ENCODE measurements at places on chromosomes 11 and 22.

GRCh38 chr11:57917632-57918031 lies 106.0 kb upstream of the OR9Q1 start:
- DNase-seq = no peak

DNA sequence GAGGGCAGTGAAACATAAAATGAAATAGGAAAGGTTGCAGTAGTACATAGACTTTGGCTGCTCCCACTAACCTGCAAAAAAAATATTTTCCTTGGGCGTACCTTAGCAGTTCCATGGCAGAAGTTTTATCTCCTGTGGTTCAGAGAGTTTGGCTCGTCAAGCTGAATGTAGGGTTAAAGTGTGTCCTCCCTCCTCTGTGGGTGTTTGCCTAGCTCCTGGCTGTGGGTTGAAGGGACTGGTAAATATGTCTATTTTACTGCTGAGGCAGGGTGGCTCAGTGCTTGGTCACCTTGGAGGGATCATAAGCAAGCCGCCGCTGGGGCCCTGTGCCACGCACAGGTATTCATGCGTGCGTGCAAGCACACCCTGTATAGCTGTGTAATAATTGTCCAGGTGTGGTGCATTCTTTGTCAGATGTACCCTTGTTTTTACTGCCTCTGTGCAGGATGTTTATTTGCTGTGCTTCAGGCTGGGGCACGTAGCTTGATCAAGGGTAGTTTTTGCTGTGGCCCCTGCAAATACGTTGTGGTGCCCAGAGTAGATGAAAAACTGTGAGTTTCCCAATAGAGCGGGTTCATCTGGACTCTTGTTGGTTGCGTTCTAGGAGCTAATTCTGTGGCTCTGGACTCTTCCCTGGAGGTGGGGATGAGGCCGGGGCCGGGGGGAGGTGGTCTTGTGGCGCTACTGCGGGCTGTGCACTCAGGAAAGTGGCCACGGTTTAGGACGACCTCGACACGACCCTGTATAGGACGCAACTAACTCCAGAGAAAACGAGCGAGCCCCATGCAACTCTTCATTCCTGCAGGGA lies 732 bp upstream of the SORL1 start:
- DNase-seq = no peak

DNA sequence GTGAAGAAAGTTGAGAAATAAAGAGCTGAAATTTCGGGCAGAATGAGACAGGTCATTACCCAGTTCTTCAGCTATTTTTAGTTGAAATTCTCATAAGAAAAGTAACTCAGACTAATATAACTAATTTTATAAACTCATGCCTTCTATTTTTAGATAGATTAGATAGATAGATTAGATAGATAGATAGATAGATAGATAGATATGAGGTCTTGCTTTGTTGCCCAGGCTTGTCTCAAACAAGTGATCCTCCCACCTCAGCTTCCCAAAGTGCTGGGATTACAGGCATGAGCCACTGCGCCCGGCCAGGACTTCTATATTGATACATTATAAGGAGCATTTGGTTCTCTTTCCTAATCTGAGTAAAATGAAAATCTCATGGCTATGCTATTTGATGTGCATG lies 26.9 kb upstream of the OR8G1 start:
- no peak for DNase-seq

DNA sequence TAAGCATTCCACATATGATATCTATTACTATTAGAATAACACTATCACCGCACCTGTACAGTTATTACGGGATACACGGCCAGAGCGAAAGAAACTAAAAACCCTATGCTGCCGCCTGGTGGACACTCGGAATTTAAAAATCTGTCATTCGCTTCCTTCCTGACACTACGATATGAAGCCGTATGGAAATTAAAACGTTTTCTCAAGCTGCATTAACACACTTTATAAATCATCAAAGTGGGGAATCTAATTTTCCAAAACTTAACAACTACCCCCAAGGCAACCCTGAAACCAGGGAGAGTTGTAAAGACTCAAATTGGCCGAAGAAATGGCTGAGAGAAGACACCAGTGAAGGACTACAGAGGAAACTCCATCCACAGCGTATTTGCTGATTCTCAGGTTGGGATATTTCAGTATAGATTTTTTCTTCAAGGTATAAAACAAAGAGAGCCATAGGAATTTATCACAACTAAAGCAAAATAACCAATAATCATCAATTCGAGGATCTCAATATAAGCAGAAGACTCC lies 1.4 kb downstream of the CCDC73 start:
- DNase-seq = peak; percentile 37

GRCh38 chr11:5922749-5923426 lies 19.2 kb upstream of the OR56A3 start:
- no peak for DNase-seq

GRCh38 chr11:34977089-34977912 lies 60.9 kb downstream of the PDHX start:
- no peak for DNase-seq

DNA sequence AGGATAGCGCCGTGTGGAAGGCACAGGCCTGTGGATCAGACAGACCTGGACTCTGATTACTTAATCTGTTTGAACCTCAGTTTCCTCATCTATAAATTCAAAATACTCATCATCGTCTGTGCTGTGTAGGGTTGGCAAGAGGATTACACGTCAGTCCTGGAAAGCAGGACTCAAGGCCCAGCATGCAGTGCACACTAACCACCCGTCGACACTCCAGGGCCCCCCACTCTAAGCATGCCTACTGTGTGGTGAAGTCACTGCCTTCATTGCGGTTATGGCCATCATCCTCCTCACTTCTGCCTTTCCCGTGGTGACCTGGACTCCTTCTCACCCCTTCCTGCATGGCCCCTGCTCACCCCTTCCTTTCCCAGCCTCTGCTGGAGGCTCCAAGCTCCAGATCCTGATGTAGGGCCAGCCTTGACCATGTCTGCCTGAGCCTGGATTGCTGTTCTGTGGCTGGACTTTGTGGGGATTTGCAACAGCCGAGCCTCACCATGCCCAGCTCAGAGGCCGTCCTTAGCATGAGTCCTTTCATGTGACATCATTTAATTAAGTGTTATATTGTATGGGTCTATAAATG lies 1158.0 kb downstream of the TBC1D22A start:
- DNase-seq = no peak

DNA sequence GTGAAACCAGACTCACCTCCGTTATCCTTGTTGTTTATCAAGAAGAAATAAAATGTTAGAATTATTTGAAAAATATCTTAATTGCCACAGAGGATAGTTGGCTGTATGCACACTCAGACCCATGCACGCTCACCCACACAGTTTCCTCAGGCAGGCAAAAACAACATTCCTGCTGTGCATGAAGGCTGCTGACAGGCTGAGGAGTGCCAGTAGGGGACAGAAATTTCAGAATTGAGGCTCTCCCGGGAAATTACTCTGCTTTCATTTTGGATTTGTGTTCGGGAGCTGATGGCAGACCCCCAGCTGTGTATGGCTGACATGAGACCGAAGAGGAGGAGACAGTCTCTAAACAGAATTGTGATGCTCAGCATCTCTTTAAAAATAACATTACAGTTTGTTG lies 87.5 kb downstream of the AMOTL1 start:
- no peak for DNase-seq

GRCh38 chr11:30377347-30377746 lies 54.4 kb downstream of the ARL14EP start:
- no peak for DNase-seq

GRCh38 chr22:47107431-47107830 lies 345.0 kb downstream of the TBC1D22A start:
- no peak for DNase-seq

- DNase-seq = no peak
Measured at GRCh38 chr22:20437613-20438426, at the start of gene SCARF2. Gene SCARF2, minus strand, starts transcription at chr22:20437825. Its CDS starts 71 bp downstream, at chr22:20437754.

GRCh38 chr22:44172370-44173108 lies 8.2 kb upstream of the PARVG start:
- DNase-seq = no peak

GRCh38 chr22:24996420-24996952 lies 44.0 kb downstream of the KIAA1671 start:
- DNase-seq = no peak

GRCh38 chr11:129861702-129862522 lies 33.5 kb downstream of the NFRKB start:
- DNase-seq = no peak

DNA sequence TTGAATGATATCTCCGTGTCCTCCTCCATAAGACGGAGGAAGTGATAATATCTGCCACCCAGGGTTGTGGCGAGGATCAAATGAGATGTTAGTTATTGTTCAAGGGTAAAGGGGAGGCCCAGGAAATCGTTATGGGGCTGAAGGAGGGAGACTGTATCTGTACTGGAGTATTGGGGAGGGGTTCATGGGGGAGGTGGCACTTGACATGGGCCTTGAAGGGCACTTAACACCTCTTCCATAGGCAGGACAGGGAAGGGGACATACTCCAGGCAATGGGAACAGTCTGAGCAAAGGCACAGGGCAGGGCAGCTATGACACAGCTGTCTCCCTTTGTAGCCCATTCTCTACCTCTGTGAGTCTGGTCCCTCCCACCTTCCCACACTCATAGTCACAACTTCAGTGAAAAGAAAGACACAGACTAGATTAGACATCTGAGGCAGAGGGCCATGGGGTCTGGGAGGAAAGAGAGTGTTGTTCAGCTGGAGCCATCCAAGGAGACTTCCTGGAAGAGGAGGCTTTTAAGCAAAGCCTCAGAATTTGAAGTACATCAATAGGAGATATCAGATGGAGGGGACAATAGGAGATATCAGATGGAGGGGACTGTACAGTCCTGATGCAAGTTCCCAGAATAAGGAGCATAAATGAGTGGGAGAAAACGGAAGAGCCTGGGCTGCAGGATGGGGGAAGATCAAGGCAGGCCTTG lies 15.8 kb upstream of the DGKZ start:
- DNase-seq = no peak

DNA sequence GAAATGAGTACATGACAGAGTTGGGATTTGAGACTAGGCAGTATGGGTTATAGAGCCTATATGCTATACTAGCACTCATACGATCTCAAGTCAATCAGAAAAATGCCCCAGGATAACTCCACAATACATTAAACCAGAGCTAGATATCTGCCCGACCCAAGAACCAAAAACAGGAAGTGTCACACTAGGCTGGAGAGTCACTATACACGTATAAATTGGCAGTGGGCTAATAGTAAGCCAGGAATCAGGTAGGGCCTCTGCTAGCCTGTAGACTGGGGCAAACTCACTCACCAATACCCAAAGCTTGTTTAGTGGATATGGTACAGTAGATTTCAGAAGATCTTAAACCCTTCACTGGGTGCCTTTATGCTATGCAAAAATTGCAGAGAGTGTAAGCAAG lies 16.2 kb upstream of the EIF4G2 start:
- DNase-seq = no peak

DNA sequence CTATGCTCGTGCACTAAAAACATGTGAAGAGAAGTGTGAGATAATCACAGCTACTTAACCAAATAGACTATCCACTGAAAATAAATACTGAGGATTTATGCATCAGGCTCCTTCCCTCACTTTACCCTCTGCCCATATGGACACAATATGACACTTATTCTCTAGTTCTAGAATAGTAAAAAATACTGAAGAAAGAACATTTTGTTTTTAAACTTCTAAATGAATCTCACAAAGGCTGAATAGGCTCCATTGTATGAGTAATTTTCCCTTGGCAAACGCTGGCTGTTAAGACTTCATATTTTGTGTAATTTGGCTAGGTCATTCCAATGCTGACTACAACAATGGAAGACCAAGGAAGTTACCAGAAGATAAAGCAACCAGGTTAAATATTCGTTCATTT lies 9.9 kb downstream of the HPS5 start:
- DNase-seq = no peak

- no peak for DNase-seq
Measured at GRCh38 chr22:42271191-42271813, 849 bp upstream of the TCF20 start.

DNA sequence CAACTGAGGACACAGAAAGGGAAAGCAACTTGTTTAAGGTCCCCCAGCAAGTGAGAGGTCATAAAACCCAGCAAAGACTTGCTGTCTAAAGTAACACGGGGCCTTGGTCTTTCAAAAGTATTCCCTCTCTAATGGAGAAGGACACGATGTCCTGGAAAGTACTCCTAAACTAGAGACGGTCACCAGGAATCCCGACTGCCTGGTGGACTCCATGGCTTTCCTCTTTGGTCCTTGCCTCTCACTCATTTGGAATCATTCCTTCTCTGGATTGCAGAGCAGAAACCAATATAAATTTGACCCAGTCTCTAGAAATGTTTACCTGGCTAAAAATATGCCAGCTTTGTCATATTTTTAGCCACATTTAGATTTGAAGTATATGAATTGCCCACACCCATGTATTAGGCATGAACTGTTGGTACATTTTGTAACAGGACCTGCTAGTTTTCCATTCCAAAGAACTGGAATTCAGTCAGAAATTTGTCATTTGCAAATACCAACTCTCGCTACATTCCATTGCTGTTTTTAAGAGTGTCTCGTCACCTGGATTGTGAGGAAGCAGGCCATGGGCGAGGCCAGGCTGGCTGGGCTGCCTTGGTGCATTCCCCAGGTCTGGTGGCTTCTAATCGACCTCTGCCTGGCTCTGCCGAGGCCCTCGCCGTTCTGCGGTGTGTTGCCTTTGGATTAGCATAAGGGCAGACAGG lies 12.9 kb downstream of the NAV2 start:
- no peak for DNase-seq

DNA sequence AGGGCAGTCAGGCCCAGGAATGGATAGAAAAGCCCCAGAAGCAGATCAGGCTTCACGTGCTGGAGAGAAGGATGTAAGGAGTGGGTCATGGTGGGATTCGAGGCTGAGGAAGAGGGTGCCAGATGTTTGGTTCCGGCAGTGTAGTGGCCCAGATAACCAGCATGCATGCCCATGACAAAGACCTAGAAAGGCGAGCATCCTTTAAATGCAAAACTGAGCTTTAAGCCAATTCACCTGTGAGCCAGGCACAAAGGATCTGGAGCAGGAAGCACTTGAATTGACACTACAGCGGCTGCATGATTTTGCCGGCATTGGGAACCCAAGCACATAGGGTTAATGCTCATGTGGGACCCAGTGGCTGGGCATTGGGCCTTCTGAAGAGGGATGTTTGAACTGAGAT lies 185.5 kb downstream of the TRIM29 start:
- no peak for DNase-seq

GRCh38 chr22:26436903-26437515 lies 7.9 kb downstream of the ASPHD2 start:
- no peak for DNase-seq

- DNase-seq = no peak
Measured at GRCh38 chr11:11558396-11558795, 63.4 kb downstream of the GALNT18 start.

- no peak for DNase-seq
Measured at GRCh38 chr22:17791196-17791595, 16.9 kb upstream of the BID start.

- DNase-seq = no peak
Measured at GRCh38 chr22:42770941-42771647, 50.4 kb upstream of the A4GALT start.

DNA sequence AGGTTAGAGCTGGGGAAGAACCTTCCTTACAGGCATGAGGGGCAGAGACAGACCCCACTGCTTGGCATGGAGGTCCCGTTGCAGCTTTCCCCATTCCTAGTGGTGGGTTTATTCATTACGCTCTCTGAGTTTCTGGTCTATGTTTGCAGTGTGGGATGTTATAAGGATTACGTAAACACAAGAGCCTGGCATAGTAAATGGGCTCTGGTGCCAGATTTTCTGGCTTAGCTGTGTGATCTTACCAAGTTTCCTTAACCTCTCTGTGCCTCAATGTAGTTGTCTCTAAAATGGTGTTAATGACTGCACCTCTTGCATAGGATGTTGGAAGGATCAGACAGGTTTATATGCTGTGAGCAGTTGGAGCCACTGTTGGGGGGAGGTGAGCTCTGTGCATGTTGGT lies 15.1 kb downstream of the DTX4 start:
- DNase-seq = no peak
